ENCODE measurements at places on chromosomes 5 and 9. TPM values are rescaled to one million over a fixed set of nuclear protein-coding genes. Genes with fewer than 3 reads are reported as not detected.

DNA sequence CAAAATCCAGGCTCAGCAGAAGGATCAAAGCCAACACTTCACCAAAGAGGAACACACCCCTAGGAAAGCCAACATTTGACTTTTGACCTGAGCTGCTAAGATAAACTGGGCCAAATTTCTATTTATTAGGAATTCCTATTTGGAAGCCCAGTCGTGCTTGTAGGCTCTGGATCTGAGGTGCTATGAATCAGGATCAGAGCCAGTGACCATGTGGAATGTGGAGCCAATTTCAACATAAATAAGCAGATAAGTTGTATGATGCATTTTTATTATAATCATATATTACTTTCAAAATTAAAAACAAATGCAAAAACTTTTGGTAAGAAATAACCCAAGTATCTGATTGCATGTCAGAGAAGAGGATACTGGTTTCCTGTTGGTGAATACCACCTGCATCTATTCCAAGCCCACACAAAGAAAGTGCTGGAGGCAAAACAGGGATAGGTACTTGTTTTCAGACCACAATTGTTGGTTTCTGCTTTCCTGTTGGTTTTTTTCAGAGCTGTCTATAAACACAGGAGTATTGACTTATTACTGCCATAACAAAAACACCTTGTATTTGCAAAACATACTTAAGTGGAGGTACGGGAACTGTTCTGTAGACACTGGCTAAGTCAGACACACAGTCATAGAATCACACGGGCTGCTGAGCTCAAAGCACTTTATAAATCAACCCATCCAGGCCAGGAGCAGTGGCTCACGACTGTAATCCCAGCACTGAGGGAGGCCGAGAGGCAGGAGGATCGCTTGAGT, 52.8 kb downstream of the ARL15 start:
- no peak for DNase-seq

Gene IRX2
- 23.7 TPM for polyA plus RNA-seq

Gene SHB
- 14.1 TPM for polyA plus RNA-seq

Gene LMBRD2
- polyA plus RNA-seq, result 21.7 TPM

DNA sequence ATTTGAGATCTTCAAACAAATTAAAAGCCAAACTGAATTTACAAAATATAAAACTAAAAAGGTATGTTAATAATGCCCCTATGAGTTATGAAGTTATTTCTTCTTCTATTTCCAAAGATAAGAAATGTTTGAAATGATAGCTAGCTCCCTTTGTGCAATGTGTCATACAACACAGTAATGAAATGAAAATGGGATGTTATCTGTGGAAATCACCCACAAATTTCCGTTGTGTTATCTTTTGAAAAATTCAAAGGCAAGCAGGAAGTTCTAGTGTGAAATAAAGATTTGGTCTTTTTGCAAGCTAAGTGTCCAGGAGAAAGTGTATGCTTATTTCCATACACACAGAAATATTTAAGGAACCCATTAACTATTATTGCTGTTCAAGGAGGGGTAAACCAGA, 375.3 kb upstream of the PRR16 start:
- DNase-seq, result no peak

- DNase-seq, result peak; percentile 78
These were observed at the start of gene NME5 for GRCh38 chr5:138138949-138139780. NME5 (minus strand) TSS chr5:138139428; CDS start chr5:138138780, 648 bp downstream.

DNA sequence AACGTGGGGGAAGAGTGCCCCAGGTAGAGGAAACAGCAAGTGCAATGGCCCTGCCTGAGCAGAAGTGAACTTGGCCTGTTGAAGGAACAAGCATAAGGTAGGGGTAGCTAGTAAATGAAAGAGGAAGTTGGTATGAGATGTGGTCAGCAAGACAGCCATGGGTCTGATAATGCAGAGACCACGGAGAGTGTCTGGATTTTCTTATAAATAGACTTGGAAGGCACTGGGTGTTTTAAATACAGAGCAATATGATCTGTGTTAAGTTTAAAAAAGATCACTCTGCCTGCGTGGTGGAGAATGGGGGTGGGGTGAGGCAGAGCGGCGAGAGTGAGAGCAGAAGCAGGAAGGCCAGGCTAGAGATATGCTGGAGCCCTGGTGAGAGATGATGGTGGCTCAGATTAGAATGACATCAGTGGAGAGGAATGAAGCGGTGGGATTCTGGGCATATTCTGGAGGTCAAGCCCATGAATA, 4.2 kb downstream of the ADAM19 start:
- no peak for DNase-seq

- no peak for DNase-seq
These were observed 15.1 kb downstream of the BBLN start for GRCh38 chr9:128175102-128175563.

Gene GFI1B
- polyA plus RNA-seq, result 0.52 TPM

Gene PTGES
- 4.3 TPM for polyA plus RNA-seq

- peak; percentile 58 for DNase-seq
These were observed 203.4 kb upstream of the SEMA6A start for GRCh38 chr5:116778032-116778431.

DNA sequence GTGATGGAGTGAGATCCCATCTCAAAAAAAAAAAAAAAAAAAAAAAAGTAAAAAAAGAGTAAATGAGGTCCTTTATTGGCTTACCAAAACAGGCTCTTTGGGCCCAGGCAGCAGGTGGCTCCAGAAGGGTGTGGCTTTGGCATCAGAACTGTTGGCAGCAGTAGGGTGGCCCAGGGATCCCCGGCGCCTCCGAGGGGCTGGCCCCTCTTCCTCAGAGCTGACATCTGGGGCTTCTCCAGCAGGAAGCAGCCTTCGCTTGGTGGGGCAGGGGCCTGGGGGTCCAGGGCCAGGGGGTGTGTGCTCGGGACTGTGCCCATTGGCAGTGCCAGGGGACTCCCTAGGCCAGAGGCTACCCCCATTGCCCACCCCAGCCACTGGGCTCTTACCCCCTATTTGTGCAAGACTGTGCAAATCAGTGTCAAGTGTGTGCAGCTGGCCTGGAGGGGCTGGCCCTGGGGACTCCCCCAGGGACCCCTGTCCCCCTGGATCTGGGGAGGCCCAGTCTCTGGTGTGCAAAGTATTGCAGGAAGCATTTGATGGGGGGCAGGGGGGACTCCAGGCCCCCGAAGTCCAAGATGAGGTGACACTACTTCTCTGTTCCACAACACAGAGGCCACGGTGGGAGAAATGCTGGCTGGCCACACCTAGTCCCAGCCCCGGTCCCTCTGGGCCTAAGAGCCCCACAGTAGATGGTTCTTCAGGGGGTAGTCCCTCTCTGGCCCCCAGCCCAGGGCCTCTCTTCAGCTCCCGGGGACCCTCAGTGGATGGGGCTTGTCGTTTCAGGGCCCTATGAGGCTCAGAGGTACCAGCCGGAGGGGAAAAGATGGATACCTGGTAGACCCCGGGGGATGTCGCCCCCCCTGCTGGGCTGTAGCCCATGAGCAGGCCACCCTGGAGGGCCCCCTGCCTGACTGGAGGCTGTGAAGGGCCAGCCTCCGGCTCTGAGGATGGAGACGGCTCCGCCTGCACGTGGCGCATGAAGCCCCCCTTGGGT, 4.7 kb upstream of the STOML2 start:
- no peak for DNase-seq

GRCh38 chr9:131621551-131622358, 76.4 kb downstream of the PRRT1B start:
- DNase-seq, result no peak

Gene CHSY3
- 5.0 TPM for polyA plus RNA-seq

Gene ISCA1
- 61.3 TPM for polyA plus RNA-seq

DNA sequence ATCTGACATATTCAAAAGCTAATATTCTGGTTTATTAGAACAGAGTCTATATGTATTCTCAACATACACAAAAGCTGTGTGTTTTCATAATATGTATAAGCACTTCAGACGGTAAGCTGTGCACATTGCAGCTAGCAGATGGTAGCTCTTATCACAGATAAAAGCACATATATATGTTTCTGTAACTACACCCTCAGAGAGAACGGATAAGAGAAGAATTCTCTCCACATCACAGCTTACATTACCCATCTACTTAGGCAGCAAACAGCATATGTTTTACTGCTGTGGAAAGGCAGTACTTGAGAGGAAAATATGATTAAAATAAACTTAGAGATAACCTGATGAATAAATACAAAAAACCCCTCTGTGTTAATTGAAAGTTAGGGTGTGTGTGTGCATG, 450.9 kb upstream of the ZNF608 start:
- DNase-seq, result no peak

DNA sequence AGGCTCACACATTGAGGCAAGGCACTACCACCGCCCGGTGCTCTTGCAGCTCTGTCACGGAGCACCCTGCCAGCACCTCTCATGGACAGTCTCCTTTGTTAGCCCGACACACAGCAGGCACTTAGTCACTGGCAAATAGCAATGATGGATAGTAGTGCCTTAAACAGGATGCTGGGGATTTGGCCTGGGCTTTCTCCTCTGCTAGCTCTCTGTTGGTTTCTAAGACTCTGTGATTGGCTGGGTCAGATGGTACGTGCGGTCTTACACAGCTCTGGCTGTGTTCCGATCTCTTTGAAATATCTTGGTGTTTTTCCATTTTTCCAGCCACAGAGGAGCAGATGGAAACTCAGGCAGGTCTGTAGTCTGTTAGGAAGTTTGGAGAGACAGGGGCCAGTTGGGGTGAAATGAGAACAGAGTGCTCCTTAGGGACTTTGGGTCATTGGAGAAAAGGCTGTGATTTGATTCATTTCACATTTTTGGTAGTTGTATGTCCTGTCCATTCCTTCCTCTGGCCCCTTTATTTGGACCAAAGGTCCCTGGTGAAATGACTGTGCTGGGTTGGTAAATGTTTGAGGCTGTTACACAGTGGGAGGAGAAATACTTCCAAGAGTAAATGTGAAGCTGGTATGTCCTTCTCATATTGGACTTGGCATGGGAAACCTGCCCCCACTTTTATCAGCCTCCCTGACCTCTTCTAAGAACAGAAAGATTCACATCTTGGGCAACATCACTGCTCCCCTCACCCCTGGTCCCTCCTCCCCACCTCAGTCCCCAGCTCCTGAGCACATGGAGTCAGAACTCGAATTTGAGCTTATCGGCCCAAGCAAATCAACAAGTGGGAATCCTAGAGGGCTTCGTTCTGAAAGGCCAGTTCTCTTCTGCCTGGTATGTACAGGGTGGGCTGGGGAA, 3.4 kb downstream of the SMIM3 start:
- no peak for DNase-seq

- DNase-seq, result peak; percentile 96
These were observed at the start of gene SLC25A51 for GRCh38 chr9:37903647-37904444. SLC25A51 (minus strand) TSS chr9:37904127; CDS start chr9:37888550, 15,577 bp downstream.

GRCh38 chr9:134434894-134435506, 108.7 kb downstream of the RXRA start:
- DNase-seq, result peak; percentile 97

DNA sequence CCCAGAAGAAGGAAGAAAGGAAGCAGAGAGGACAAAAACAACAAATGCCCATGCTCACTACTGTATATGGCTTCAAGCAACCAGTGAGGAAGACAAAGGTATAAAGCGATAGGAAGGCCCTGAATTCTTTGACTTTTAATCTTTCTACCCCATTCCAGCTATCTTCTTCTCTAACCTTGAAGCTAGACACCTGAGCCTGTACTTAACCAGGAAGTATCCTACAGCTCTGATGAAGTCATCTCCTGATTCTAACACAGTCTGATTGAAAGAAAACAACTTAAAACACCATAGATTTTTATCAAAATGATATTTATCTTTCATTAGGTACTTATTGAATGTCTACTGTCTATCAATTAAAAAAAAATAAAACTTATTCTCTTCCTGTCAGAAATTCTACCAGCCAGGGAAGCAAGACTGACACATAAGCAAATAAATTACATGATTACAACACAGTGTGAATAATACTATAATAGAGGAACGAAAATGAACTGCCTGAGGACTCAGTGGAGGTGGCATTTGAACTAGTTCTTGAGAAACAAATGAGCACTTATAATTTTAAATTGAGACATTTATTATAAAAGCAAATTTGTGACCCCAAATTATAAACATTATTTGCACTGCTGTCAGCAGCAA, 123.3 kb upstream of the ELL2 start:
- DNase-seq, result no peak

DNA sequence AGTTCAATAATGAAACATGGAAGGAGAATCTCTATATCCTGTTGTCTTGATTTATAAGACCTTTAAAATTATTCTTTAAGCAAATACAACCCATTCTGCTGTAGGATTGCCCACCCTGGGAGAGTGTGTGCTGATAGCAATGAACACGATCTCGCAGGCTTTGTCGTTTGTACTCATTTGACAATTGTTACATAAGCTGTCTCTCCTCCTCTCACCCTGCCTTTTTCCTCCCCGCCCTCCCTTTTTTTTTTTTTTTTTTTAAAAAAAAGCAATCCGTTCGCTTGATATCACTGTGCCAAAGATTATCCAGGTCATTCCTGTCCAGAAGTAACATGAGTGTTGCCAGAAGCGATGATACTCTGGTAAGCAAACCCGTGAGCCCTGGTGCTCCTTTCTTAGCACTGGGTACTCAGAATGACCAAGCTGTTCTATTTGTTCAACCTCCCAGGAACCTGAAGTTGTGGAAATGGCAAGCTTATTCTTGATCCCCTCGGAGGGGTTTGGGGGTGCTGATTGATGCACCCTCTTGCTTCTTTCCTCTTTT, 82.7 kb upstream of the CTSL start:
- DNase-seq, result no peak

DNA sequence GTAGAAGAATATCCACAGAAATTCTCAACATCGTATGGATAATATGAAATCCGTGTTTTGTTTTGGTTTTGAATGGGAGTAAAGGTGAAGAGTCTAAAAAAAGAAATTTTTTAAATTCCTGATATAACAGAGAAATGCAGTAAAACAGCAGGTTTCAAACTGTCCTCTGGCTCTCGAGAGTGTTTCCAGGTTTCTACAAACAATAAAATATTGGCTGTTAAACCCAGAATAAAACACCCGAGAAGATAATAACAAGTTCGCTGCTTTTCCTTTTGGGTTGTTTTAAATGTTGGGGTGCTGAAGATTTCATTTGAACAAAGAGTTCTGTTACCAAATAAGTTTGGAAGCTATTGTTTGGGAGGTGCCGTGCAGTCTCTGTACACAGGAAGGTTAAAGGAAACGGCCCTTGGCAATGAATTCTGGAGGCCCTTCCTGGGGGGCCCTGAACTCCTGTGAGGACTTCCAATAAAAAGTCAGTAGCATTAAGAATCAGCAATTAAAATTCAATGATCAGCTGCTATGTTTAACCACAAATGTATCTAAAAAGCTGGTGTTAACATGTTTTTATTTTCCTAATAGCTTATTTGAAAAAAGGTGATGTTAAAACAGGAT, 215.8 kb downstream of the TSSK1B start:
- no peak for DNase-seq

GRCh38 chr5:113219695-113220094, 215.1 kb downstream of the TSSK1B start:
- no peak for DNase-seq

Gene OR1N2
- polyA plus RNA-seq, result not detected

Gene HAUS6
- 23.8 TPM for polyA plus RNA-seq

- DNase-seq, result no peak
These were observed 22.0 kb downstream of the C9orf57 start for GRCh38 chr9:72038408-72038807.
